ENCODE measurements at places on chromosomes 3 and 15.

DNA sequence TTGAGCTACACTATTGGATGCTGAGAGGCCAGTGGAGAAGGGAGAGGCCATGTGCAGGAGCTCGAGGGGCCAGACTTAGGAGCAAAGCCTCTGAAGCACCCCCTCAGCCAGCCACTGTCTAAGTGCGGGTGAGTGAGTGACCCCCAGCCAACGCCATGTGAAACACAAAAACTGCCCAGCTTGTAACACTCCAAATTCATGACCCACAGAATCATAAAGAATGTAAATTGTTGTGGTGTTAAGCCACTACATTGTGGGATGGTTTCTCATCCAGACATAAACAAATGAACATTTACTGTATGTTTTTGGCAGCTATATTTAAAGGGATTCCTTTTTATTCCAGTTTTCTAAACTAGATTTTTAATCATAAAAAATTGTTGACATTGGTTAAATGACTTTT is 27.2 kb upstream of the TMEM158 start:
- DNase-seq: no peak

- DNase-seq: no peak
Observed at GRCh38 chr15:25730918-25731317, 132.2 kb downstream of the ATP10A start.

- no peak for DNase-seq
Observed at GRCh38 chr3:120648290-120648689, 33.7 kb downstream of the HGD start.

DNA sequence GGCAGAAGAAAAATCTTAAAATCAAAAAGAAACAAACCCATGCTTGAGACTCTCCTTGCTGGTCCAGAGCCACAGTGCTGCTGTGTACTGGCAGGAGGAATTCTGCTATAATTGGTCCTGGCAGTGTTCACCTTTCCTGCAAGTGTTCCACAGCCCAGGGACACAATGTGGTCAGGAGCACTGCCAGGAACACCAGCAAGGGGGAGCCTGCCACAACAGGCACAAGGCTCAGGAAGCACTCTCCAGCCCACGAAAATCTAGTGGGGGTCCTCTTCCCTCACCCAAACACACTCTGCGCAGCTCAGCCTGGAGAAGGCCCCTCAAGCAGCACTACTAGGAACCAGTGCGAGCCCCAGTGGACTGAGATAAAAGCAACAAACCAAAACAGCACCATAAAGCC is 92.9 kb downstream of the UBE3A start:
- DNase-seq: no peak

GRCh38 chr3:88090681-88091080 is 31.6 kb downstream of the ZNF654 start:
- DNase-seq: no peak

DNA sequence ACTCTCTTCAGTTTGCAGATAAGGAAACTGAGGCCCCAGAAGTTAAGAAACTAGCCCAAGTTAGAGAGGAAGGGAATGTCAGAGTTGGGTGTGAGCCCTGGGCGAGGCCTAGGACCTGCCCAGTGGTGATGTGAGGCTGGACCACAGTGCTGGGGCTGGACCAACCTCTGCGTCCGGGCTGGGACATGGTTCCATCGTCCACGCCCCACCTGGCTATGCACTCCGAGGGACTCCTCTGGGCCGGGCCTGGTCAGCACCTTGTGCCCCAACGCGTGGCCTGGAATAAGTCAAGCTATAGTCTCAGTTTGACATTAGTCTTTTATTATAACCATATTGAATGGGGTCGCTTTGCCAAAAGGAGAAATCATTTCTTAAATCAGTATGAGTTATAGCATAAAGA is 272.1 kb downstream of the PLCL2 start:
- no peak for DNase-seq

DNA sequence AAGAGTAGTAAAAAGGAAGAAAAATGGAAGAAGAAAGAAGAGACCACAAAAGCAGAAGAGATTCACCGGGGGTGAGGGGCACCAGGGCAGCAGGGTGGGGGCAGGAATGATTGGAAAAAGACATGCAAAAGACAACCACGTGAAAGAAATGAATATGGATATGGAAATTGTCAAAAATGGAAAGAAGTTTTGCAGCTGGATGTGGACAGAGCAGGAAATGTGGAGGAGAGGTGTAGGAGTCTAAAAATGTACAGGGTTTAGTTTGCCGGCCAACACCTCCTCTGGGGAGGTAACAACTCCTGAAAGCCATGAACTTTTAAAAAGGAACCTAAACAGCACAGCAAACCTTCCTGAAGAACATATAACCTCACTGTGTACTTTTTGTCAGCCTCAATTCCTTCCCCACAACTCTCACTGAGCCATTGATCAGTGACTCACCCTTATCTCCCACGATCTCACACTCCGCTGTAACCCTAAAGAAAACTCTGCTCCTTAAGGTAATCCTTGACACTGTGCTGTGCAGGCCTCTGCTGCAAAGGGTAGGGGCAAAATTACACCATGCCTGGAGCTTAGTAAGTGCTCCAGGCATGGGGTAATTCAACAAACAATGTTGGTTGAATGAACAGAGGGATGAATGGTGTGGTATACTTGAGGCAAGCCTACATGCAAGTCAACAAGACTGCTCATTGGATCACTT is 100.2 kb upstream of the BOC start:
- no peak for DNase-seq

DNA sequence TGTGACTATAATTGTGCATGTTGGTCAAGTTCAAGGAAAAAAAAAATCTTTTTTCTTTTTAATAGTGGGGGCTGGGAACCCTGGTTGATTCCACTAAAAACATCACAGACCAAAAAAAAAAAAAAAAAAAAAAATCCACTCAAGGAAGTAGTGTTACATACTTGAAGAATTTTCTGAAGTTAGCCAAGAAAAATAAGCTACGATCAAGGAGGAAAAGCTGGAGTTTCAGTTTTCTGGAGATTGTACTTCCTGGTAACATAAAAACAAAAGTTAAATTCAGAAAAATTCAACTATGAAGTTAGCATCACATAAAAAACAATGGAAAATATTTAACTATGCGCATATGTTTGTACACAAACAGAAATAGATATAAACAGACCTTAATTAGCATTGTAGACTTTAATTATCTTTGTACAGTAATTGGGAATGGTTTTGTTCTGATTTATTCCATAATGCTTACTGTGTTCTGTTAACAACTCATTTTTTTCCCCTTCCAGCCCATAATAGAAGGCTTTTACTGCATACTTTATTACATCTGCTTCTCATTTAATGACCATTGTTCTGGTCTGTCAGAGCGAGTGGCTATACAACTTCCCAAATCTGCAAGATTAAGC is 194.3 kb downstream of the RORA start:
- DNase-seq: no peak

- no peak for DNase-seq
Observed at GRCh38 chr3:63791974-63792373, 27.1 kb upstream of the C3orf49 start.

DNA sequence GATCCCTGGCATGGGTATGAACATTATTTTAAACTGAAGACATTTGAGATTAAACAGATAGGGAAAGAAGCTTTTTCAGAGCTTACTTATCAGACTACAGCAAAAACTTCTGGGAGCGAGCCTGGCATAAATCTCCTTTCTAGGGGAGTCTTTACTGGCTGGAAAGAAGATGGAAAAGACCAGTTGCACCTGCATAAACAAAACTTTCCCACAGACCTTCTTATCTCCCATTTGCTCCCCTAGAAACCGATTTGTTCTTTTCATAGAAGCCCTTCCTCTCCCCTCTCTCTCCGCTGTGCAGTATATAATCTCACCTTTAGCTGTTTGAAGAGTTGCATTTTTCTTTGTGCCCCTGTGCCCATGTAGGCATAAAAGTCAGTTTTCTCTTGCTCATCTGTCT is 93.2 kb downstream of the CHRNA7 start:
- DNase-seq: no peak

- DNase-seq: no peak
Observed at GRCh38 chr3:195893516-195893915, 14.8 kb downstream of the TNK2 start.

DNA sequence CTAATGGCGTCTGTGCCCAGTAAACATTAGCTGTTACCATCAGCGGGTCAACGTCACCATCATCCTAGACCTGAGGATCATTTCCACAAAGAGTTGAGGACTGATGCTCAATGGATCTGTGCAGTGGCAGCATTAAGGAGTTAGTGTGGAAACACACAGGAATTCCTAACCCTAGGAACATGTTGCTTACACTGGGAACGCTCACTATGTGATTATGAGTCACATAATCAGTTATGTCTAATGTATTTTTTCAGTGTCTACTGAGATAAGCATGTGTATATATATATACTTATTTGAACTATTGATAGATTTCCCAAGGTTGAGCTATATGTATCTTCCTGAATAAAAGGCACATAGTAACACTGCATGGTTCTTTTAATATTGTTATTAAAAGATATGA is 19.0 kb downstream of the ARNT2 start:
- no peak for DNase-seq

GRCh38 chr3:85297291-85297690 is 338.5 kb downstream of the CADM2 start:
- DNase-seq: no peak

GRCh38 chr3:45794177-45794560 is 2.2 kb downstream of the SLC6A20 start:
- DNase-seq: no peak

DNA sequence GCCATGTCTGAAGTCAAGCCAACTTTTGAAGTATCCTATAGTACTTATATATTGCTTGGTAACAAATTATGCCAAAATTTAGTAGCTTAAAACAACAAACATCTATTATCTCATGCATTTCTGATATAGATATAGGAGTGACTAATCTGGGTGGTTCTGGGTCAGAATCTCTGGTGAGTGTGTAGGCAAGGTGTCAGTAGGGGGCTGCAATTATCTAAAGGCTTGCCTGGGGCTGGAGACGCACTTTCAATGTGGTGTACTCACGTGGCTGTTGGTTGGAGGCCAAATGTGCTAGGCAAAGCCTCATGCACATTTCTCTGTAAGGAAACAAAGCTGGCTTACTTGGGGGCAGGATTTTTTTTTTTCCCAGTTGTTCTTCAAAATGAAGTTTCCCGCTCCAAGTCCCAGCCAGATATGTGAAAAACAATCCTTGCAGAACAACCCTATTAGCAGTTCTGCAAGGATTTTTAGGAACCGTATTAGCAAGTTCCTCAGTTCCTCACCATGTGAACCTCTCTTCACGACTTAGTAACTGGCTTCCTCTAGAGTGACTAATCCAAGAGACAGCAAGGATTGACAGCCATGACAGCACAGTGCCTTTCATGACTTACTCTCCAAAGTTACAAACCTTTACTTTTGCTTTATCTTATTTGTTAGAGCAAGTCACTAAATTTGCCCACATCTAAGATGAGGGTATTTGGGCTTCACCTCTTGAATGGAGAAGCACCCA is 25.8 kb downstream of the GREM1 start:
- no peak for DNase-seq

- no peak for DNase-seq
Observed at GRCh38 chr15:99157456-99157855, 52.6 kb downstream of the SYNM start.

DNA sequence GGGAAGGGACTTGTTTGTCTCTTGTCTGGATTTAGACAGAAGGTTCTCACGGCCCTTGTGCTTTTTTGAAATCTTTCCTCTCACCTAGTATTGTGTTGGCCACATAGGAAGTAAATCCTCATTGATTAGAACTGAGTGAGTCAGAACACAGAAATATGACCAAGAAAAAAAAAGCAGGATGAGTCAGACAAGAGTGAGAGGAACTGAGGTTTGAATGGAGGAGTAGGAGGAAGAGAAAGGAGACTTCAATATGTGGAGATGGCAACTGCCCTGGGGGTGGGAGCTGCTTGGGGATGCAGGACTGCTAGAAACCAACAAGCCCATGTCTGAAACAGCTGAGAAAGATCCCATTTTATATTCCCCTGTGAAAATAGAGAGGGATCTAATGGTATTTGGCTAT is 194.1 kb upstream of the ZBTB20 start:
- DNase-seq: no peak

DNA sequence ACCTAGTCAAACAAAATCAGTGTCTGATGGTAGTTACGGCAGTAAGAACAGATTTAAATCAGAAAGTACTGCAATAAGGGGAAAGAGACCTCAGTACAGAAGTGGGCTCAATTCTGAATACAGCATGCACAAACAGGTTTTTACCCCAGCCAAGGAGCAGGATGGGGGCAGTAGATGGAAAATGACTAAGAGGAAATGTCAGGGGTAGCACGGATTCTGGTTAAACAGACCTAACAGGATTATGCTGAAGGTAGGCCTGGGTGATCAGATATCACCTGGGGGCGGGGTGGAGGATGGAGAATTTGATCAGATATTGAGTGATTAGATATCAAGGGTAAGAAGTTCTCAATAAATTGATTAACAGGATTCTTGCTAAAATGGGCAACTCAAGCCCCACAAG is 19.0 kb downstream of the MESD start:
- no peak for DNase-seq

GRCh38 chr3:52527732-52528585 is 5.7 kb downstream of the NT5DC2 start:
- no peak for DNase-seq

DNA sequence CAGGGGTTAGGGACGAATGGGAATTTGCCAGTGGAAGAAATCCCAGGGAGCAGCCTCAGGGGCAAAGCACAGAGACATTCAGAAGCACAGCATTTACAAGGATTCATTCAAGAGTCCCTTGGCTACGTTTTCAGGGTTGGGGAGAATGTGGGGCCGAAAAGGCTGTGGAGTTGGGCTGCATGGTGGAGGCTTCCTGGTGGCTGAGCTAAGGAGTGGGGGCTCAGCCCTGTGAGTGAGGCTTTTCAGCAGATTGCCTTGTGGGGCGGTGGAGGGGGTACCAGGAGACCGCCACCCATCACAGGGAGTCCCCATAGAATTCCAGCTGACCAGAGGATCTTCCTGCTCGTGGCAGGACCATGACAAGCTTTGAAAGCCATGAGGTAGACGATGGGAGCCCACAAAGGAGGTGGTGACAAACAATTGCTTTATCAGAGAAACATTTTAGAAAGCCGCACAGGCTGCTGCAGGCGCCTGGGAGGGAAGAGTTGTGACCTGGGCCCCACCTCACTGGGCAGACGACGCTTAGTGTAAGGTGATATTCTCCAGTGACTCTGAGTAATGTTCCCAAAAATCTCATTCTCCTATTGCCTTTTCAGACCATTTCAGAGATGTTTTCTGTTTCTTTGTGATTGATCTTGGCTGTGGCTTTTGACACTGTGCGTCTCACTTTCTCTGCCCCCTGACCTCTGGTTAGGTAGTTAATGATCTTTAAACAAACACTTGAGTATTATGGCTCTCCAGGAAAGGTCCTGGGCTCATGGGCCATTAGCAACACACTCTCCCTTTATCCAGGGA is 128.0 kb downstream of the DNAJB8 start:
- DNase-seq: no peak

GRCh38 chr15:55587321-55588069 is 650 bp downstream of the PYGO1 start:
- DNase-seq: no peak

GRCh38 chr3:189142527-189142926 is 29.2 kb upstream of the TPRG1 start:
- DNase-seq: no peak

All from CMK (cell line).